Aortic smooth muscle cell (primary cell): ENCODE measurements at places on chromosomes 7 and 10. TPM values are rescaled to one million over a fixed set of nuclear protein-coding genes. Genes with fewer than 3 reads are reported as not detected.

The FOXP2 gene
- total RNA-seq, result 0.79 and 2.2 TPM in 2 replicates

The FAM25C gene
- total RNA-seq, result not detected in 2 replicates

The TMEM273 gene
- 0.37 and 0.53 TPM in 2 replicates for total RNA-seq

The SPDYE1 gene
- total RNA-seq, result not detected in 2 replicates

The FBH1 gene
- total RNA-seq, result 109 and 137 TPM in 2 replicates

The RNF32 gene
- total RNA-seq, result 0.62 and 1.2 TPM in 2 replicates

The KLF14 gene
- not detected in 2 replicates for total RNA-seq

The RBP3 gene
- total RNA-seq, result not detected in 2 replicates

The CALML5 gene
- not detected in 2 replicates for total RNA-seq

The TIMM23B gene
- total RNA-seq, result 18.7 and 22.2 TPM in 2 replicates

The UPK3BL2 gene
- 2.8 and 5.2 TPM in 2 replicates for total RNA-seq

The ATP6V0E2 gene
- 21.7 and 25.2 TPM in 2 replicates for total RNA-seq

The SPDYE6 gene
- total RNA-seq, result 0.06 TPM in 1 of 2 replicates, not detected in the other

The MKX gene
- total RNA-seq, result 0.25 TPM in 1 of 2 replicates, not detected in the other
